Activated naive CD8-positive, alpha-beta T cell treated with anti-CD3 and anti-CD28 coated beads for 36 hours (primary cell): ENCODE measurements at places on chromosomes 11 and 22.

DNA sequence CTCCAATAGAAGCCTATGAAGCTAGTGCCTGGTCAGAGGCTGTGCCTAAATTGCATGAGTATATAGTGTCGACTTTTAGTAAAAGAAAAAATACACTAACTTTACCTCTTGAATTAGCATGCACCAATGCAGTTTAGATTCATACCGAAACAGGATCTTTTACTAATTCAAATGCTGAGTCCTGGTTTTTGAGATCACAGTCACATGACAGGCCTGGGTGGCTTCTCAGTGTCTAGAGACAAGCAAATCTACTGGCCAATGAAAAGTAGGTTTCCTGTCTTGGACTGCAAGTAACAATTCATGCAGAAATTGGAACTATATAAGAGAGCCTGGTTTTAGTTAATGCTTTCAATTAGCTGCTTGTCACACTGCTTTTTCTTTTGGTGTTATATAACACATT, 7.2 kb downstream of the ARHGEF12 start:
- no peak for DNase-seq

- no peak for DNase-seq
These were observed 36.8 kb upstream of the TMEM45B start for GRCh38 chr11:129778877-129779276.

DNA sequence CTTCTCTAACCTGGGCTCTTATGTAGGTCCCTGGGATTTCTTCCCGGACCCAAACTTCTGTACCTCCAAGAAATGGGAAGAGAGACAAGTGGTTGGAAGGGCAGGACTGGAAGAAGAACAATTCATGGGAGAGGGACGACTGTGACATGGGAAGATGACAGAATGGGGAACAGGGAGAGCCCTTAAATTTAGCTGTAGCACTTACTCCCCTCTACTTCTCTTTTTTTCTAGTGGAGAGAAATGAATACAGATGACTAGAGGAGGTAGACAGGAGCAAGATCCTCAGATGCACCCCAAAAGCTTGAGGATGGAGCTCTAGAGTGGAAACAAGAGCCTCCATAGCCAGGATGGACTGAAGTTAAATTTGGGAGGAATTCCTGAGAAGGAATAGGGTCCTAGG, 2.3 kb downstream of the RHOG start:
- DNase-seq = no peak

DNA sequence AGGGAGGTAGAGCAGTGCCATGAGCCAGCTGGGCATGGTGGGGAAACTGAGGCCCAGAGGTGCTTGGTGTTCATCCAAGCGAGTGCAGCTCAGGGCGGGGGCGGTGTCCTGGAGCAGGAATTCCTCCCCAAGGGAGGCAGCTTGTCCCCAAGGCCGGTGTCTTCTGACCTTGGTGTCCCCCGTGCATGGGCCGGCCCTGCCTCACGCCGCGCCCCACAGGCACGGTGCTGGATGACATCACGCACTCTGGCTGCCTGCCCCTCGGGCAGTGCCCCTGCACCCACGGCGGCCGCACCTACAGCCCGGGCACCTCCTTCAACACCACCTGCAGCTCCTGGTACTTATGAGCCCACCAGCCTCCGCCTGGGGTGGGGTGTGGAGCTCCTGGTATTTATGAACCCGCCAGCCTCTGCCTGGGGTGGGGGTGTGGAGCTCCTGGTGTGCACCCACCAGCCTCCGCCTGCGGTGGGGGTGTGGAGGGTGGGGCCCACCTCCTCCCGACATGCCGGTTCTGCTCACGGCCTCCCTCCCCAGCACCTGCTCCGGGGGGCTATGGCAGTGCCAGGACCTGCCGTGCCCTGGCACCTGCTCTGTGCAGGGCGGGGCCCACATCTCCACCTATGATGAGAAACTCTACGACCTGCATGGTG, 6.7 kb downstream of the MUC5B start:
- no peak for DNase-seq

DNA sequence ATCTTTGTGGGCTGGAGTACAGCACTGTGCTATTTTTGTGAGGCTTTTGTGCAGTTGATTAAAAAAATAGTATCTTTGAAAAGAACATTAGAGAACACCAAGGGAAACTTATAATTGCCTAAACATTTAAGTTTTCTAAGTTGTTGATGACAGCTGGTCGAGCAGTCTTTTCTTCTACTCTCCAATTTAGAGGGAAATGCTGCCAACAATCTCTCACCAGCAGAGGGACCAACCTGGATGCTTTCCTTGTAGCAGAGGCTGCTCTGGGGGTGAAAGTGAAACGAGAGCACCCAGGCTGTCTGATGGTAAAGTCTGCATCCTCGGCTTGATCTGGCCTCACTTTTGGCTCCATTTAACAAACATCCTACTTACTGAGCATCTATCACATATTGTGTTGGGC, 1286.5 kb upstream of the TENM4 start:
- DNase-seq = no peak

DNA sequence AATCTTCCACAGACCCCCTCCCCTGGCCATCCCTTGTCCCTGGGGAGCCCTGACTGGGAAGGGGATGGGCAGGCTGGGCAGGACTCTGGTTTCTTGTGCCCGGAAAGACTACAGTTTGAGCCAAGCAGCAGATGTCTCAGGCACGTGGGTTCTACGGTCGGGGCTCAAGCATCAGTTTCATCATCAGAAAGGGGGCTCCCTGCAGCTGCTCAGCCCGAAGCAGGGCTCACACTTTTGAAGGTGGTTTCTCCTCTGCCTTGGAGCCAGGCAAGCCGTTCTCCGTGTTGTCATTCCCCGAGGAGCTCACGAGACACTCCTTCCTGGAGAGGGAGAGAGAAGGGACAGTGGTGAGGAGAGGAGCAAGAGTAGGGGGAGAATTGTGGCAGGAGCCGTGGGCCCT, 15.8 kb downstream of the SCN4B start:
- DNase-seq = no peak

- no peak for DNase-seq
These were observed 17.0 kb downstream of the COA4 start for GRCh38 chr11:73859671-73860070.

- DNase-seq = no peak
These were observed 28.7 kb downstream of the AMOTL1 start for GRCh38 chr11:94796863-94797262.

- no peak for DNase-seq
These were observed 2.8 kb upstream of the NUCB2 start for GRCh38 chr11:17273668-17274282.

GRCh38 chr22:36088292-36088691, 59.7 kb upstream of the RBFOX2 start:
- no peak for DNase-seq
